ENCODE measurements at places on chromosomes 1 and 21. TPM values are rescaled to one million over a fixed set of nuclear protein-coding genes. Genes with fewer than 3 reads are reported as not detected.

GRCh38 chr1:12179111-12179519, 12.3 kb downstream of the TNFRSF1B start:
- peak; percentile 82 for DNase-seq

GRCh38 chr1:114764689-114765088, 6.9 kb upstream of the CSDE1 start:
- DNase-seq = no peak

DNA sequence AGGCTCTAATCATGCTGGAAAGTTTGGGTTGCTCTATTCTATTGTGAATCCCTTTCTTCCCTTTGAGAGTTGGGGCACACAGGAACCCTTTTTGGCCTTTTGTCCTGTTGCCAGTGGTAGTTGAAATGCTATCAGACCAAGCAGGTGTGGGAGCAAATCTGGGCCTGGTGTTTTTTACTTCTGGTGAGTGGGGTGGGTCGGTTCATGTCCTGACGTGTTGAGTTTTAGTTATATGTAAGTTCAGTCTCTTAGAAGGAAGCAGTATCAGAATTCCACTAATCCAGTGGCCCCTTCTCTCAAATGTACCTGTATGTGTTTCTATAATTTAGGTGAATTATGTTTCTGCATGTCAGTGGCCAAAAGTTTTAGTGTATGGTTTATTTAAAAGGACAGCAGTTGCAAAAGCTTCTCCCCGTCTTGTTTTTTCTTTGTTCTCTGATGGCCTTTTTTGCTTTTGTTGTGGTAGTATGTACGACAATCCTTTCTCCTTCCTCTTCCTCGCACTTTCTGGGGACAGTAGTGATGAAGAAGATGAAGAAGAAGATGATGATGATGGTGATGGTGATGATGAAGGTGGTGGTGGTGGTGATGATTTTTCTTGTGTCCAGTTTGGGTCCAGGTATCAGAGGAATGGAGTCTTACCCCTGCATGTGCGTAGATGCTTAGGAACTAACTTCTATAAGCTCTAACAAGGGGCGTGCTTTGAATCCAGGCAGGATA, 74.2 kb downstream of the UBE4B start:
- no peak for DNase-seq

GRCh38 chr1:54111624-54112023, 41.2 kb downstream of the CDCP2 start:
- DNase-seq = no peak

Gene BNIPL
- total RNA-seq = 0.60 TPM

GRCh38 chr1:79969886-79970285, 963.4 kb upstream of the ADGRL4 start:
- DNase-seq = no peak

Gene PRAMEF15
- total RNA-seq = not detected

DNA sequence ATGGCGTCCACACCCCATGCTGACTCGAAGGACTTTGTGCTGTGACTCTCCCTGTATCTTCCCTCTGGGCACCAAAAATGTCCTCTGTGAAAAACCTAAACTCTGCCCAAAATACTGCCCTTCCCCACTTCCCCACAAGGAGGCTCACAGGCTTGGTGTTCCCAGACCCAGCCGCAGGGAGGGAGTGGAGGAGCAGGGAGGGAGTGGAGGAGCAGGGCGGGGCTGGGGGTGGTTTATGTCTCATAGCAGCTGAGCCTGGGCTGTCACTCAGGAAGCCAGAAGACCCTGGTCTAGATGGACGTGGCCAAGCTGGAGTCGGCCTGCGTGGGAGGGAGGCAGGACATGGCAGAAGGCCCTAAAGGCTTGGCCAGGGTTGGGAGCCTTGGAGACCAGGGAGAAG, 461.7 kb downstream of the PTPRU start:
- DNase-seq = peak; percentile 83

DNA sequence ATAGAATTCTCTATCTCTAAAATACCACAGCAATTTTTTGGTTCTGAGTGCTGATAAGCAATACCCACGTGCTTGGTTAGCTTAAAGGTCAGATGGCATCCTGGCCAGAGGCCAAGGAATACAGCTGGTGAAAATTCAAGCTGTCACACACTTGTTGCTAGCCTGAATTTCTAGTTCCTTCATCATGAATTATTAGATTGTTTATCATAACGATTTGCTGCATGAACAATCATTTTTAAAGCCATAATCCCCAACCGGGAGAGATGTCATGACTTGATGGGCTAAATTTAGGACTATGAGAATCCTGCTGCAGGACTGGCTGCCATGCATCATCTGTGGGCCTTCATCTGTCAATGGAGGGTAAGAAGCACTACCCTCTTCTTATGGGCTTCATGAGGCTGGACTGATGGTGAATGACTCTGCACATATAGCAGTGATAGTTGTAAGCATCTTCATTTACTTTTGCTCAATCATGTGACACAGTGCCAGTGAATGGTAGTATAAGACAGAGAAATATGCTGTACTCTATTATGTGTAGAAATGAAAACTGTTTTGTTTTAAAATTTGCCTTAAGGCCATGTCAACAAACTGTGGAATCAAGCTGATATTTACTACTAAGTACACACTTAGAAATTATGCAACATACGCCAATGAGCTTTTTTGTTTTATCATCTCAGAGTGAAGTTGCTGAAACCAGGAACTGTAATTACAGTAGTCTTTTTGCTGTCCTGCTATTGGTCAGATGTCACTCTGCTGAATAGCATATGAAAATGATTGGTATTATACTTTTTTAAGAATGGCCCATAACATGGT, 80.5 kb upstream of the RALGPS2 start:
- no peak for DNase-seq
